ENCODE measurements at places on chromosomes 12 and 14.

GRCh38 chr14:31968956-31969698 is 108.0 kb upstream of the ARHGAP5 start:
- DNase-seq = no peak

- DNase-seq = no peak
Observed at GRCh38 chr12:24850496-24850895, 98.4 kb downstream of the BCAT1 start.

GRCh38 chr12:46677749-46678148 is 148.0 kb downstream of the SLC38A4 start:
- DNase-seq = peak; percentile 52

DNA sequence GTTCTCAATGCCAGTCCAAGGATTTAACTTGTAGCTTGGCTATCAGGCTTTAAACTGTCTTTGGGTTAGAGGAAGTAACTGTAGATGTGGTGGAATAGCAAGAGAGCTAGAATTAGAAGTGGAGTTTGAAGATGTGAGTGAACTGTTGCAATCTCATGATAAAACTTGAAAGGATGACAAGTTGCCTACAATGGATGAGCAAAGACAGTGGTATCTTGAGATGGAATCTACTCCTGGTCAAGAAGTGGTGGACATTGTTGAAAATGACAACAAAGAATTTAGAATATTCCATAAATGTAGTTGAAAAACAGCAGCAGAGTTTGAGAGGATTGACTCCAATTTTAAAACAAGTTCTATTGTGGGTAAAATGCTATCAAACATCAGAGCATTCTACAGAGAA is 199.0 kb downstream of the DUSP6 start:
- DNase-seq = no peak

- no peak for DNase-seq
Observed at GRCh38 chr14:99268810-99269707, 2.9 kb downstream of the BCL11B start.

GRCh38 chr12:22657538-22657937 is 32.6 kb downstream of the ETNK1 start:
- no peak for DNase-seq

DNA sequence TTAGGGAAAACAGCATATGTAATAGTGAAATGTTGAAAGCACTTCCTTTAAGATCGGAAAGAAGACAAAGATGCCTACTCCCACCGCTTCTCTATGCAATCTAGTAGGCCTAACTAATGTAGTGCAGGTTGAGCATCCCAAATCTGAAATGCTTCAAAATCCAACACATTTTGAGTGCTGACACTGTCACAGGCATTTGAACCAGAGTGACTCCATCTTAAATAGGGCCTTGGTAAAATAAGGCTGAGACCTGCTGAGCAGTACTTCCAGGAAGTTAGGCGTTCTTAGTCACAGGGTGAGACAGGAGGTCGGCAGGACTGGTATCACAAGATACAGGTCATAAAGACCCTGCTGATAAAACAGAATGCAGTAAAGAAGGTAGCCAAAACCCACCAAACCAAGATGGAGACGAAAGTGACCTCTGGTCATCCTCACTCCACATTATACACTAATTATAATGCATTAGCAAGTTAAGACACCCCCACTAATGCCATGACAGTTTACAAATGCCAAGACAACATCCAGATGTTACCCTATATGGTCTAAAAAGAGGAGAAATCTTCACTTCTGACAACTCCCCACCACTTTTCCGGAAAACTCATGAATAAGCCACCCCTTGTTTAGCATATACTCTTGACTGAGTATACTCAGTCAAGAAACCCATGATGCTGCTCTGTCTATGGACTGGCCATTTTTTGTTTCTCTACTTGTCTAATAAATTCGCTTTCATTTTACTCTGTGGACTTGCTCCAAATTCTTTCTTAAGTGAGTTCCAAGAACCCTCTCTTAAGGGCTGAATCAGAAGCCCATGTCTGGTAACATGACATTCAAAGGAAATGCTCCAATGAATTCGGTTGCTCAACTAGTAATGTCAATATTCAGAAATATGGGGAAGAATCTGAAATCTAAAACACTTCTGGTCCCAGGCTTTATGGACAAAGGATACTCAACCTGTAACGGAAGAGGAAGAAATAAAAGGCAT is 47.1 kb upstream of the MTERF2 start:
- no peak for DNase-seq

DNA sequence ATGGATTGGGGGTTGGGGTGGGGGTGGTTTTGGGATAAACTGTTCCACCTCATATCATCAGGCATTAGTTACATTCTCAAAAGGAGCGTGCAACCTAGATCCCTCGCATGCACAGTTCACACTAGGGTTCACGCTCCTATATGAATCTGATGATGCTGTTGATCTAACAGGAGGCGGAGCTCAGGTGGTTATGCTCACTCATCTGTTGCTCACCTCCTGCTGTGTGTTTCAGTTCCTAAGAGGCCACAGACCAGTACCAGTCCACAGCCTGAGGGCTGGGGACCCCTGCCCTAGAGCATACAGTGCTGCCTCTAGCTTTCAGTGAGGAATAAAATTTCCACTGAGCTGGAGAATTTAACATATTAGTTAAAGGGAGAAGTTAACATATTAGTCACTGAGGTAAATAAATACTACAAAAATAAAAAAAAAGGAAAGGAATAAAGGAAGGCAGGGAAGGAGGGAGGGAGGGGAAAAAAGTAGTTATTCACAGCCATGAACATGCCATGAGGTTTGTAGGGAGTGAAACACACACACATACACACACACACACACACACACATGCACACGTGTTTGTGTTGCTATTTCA is 612.7 kb upstream of the TBX3 start:
- no peak for DNase-seq

DNA sequence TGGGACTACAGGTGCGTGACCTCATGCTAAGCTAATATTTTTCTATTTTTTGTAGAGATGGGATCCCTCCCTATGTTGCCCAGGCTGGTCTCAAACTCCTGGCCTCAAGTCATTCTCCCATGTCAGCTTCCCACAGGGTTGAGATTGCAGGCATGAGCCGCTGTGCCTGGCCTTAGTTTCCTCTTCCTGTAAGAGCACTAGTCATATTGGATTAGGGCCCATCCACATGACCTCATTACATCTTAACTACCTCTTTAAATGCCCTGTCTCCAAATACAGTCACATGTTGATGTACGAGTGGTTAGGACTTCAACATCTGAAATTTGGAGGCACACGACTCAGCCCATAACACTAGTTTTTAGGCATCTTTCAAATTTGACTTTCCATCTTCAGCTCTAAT is 72.2 kb upstream of the RASSF3 start:
- no peak for DNase-seq

DNA sequence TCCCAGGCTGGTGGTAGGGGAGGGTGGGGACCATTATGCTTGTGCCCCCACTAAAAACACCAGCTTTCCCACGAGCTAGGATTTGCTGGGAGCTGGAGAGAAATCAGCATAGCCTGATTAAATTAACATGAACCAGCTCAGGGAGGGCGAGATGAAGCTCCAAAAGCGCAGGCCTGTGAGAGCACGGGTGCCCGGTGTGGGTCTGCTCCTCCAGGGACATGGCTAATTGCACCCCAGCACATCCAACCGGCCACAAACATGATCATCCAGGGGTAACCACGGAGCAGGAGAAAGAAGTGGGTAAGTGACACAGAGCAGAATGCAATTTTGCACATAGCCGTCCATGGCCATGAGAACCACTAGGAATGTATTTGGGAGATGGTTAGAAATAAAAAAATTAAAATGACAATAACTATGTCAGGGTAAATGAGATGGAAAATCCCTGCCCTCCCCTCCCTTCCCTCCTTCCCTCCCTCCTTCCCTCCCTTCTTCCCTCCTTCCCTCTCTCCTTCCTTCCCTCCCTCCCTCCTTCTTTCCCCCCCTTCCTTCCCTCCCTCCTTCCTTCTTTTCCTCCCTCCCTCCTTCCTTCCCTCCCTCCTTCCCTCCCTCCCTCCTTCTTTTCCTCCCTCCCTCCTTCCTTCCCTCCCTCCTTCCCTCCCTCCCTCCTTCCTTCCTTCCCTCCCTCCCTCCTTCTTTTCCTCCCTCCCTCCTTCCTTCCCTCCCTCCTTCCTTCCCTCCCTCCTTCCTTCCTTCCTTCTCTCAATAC is 26.9 kb downstream of the CLMN start:
- DNase-seq = no peak

- peak; percentile 62 for DNase-seq
Observed at GRCh38 chr12:11705010-11705409, 55.5 kb downstream of the ETV6 start.

- DNase-seq = no peak
Observed at GRCh38 chr12:1418144-1418543, 176.2 kb downstream of the FBXL14 start.

DNA sequence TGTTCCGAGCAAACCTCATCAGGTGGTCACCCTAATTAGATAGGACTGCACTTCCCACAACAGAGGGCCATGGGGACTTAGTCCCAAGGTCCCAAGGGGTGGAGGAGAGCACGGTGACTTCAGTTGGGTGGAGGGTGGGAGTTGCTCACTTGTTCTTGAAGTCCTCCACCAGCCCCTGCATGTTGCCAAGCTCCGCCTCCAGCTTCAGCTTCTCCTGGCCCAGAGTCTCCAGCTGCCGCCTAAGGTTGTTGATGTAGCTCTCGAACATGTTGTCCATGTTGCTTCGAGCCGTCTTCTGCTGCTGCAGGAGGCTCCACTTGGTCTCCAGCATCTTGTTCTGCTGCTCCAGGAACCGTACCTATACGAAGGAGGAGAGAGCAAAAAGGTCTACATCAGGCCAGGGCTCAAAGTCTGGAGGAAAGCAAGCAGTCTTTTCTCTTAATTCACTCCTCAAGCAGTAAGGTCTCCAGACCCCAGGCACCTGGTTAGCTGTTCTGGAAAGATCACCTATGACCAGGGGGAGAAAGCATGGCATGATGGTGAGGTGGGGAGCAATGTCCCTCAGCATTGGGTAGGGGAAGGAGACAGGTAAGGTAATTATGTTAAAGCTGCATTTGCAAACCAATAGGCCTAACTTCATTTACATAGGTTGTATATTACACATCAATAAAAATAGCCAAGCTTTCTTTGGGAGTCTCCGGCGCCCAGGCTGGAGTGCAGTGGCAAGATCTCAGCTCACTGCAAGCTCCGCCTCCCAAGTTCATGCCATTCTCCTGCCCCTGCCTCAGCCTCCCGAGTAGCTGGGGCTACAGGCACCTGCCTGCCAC is 2.9 kb downstream of the KRT8 start:
- no peak for DNase-seq

DNA sequence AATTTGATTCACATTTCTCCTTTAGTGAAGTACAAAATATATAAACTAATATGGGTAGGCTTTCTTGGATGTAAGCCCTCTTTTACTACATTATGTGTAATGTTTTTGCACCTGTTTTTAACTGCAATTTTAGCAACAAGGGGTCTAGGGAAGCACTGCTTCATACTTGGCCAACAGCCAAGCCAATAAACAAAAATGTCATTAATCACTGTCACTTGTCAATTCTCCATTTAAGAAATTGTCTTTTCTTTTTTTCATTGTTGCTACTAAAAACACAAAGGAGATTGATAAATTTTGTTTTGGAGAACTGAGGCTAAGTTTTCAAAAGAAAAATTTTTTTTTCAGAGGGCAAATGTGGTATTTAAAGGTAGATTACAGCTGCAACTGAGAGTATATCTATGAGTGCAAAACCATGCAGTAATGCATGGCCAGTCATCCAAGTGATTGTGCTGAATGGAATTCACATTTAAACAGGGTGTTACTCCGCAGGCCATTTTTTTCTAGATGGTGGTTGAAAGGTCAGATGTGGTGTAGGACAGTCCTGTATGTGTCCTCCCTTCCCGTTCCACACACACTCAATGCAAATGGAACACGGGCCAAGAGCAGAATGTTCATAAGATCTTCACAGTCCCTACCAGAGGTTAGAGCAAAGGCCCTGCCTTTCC is 503.0 kb upstream of the LMO3 start:
- peak; percentile 54 for DNase-seq

- DNase-seq = peak; percentile 23
Observed at GRCh38 chr14:86038387-86039042, 508.6 kb downstream of the FLRT2 start.

- no peak for DNase-seq
Observed at GRCh38 chr12:11321980-11322379, 11.7 kb upstream of the PRB4 start.

- DNase-seq = peak; percentile 52
Observed at GRCh38 chr12:93380480-93381121, 2.9 kb downstream of the NUDT4 start.

GRCh38 chr12:19654650-19655376 is 215.5 kb downstream of the AEBP2 start:
- DNase-seq = no peak

- peak; percentile 2 for DNase-seq
Observed at GRCh38 chr12:28535216-28535615, 345.0 kb downstream of the CCDC91 start.

- no peak for DNase-seq
Observed at GRCh38 chr14:22650960-22651521, 6.9 kb upstream of the OR6J1 start.

- DNase-seq = no peak
Observed at GRCh38 chr14:84783511-84783910, 746.4 kb upstream of the FLRT2 start.

- no peak for DNase-seq
Observed at GRCh38 chr14:89503431-89503996, 86.5 kb upstream of the FOXN3 start.

- DNase-seq = no peak
Observed at GRCh38 chr12:65252515-65252914, 26.0 kb upstream of the MSRB3 start.

GRCh38 chr14:71228711-71229110 is 321.5 kb downstream of the PCNX1 start:
- no peak for DNase-seq

DNA sequence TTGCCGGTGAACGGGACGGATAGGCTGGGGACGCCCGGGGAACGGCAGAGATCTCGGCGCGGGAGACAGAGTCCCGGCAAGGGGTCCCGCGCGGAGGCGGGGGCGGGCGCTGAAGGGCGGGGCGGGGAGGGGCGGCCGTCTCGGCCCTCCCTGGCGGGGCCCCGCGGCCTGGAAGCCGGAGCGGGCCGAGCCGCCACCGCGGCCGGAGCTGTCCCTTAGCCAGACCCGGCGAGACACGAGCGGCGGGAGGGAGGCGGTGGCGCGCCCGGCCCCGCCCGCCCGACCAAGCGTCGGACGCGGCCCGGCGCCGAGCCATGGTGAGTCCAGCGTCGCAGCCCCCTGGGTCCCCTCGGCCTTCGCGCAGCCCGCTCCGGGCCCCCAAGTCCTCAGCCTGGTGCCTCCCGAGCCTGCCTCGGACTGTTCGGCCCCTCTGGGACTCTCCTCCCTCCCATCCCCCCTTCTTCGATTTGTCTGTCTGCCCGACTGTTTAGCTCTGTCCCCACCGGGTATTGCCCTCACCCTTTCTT is at the start of gene ARHGEF40:
ARHGEF40 (plus strand) TSS at position 222 of the 527 bp plus-strand sequence; CDS start at position 315, 93 bp downstream.
- DNase-seq = peak; percentile 43

DNA sequence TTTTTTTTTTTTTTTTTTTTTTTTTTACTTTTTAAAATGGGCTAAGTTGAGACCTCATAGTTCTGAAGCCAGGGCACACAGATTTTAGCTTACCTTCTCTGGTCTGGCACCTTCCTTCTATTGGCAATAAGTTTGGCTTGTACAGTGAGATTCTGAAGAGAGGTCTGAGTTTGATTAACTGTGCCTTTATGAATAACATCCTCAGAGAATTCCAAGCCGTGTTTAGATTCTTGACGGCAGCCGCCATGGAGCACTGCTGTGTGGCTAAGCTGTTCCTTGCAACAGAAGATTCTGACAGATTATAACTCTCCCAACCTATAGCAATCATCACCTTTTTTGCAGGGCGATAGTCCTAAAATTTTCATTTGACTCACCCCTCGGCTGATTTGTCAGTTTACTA is 354.9 kb upstream of the FAR2 start:
- no peak for DNase-seq

All from RWPE1 (cell line).